Cardiac septum (tissue), 1 donor: ENCODE measurements at places on chromosomes 12 and 14. TPM values are rescaled to one million over a fixed set of nuclear protein-coding genes. Genes with fewer than 3 reads are reported as not detected.

- no peak for DNase-seq
Observed at GRCh38 chr12:94418517-94418916, 41.1 kb downstream of the CEP83 start.

TAS2R30 gene
- 2.2 TPM for total RNA-seq

GRCh38 chr14:104953097-104953496 is 25.1 kb downstream of the AHNAK2 start:
- no peak for DNase-seq

- DNase-seq, result no peak
Observed at GRCh38 chr14:75831952-75832351, 149.8 kb downstream of the TGFB3 start.

DNA sequence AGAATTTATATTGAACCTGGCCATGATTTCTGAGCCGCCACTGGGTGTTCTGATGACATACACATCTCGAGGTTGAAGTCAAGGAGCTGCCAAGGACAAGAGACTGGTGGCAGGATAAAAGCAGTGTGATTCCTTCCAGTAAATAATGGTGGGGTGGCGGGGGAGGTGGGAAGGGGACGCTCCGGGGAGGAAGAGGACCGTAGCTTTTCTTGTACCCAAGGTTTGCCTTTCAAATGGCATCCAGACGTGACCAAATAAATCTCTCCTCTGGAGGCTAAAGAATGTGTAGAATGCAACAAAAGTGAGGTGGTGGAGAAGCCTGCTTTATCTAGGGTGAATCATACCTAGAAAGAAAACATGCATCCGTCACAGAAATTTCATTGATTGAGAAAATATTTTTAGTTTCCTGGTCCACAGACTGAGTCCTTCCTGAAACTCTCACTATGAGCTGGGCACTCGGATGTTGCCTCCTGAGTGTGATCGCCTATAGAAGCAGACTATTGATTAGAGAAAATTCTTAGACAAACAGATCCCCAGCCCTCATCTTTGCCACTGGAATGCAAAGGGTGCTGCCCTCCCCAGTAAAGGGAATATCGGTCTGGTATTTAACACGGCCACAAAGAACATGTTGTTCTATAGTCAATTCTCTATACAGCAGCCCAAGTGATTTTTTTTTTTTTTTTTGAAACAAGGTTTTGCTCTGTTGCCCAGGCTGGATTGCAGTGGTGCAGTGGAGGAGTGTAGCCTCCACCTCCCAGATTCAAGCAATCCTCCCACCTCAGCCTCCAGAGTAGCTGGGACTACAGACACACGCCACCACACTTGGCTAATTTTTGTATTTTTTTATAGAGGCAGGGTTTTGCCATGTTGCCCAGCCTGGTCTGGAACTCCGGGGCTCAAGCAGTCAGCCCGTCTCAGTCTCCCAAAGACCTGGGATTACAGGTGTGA is 112.1 kb downstream of the DPF3 start:
- DNase-seq, result no peak

- DNase-seq, result no peak
Observed at GRCh38 chr14:99481745-99482099, 513 bp downstream of the CCNK start.
